Activated gamma-delta T cell (primary cell): ENCODE measurements at places on chromosomes 11 and 22.

DNA sequence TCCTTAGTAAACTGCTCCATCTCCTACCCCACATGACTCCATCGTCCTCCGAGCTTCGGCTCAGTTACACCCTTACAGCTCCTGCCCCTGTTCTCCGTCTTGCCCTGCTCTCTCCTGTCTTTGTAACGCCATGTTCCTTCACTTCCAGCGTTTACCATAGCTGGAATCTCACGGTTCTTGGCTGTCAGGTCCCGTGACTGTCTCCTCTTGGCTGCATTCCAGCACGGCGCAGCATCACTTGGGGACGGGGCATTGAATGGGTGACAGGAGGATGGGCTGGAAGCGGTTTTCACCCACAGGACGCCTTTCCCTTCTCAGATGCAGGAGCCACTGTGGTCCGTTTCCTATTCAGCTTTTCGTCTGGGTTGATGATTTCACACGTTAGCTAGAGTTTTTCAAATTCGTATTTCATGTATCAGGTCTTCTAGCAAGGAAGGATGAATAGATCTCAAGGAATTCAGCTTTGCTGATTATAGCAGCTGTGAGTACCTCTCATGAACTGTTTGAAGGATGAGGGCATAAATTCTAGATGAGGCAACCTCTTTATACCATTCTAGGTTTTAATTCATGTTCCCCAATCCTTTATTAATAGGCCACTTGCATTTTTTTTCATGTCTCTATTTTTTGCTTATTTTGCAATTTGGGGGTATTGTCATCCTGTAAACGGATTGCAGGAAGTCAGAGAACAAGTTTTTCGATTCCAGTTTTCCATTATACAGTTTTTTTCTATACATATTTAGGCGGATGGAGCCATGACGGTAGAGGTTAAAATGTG is 29.1 kb downstream of the ZBED4 start:
- DNase-seq = no peak

DNA sequence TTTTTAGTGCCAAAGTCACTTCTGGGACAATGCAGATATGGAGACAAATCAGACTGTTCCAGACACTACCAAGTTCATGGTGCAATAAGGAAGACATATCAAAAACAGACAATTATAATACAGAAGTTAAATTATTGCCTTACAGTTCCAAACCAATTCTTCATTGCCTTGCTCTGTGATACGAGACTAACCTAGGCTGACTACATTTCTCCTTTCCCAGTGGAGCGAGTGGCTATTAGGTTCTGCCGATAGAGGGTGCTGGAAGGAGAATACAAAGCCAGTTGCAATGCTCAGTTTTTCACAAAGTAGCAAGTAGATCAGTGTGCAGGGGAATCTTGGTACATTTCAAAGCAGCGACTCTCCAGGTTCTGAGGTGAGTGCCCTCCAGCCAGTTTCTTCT is 67.8 kb downstream of the FAM168A start:
- no peak for DNase-seq

DNA sequence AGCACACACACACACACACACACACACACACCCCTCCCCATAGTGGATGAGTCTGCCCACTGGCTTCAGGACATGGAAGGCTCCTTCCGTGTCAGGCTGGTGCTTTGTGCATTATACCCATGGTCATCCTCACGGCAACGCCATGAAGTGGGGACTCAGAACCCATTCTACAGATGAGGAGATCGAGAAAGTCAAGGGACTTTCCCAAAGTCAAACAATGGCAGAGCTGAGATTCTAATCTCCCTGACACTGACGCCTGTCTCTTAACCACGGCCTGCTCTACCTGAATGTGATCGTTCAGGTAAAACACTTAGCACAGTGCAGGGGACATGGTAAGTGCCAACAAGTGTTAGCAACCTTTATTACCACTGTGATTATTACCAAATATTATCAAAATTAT is 4.3 kb upstream of the MN1 start:
- DNase-seq = no peak

- DNase-seq = no peak
Measured at GRCh38 chr22:31439808-31440207, 40.4 kb downstream of the DRG1 start.

DNA sequence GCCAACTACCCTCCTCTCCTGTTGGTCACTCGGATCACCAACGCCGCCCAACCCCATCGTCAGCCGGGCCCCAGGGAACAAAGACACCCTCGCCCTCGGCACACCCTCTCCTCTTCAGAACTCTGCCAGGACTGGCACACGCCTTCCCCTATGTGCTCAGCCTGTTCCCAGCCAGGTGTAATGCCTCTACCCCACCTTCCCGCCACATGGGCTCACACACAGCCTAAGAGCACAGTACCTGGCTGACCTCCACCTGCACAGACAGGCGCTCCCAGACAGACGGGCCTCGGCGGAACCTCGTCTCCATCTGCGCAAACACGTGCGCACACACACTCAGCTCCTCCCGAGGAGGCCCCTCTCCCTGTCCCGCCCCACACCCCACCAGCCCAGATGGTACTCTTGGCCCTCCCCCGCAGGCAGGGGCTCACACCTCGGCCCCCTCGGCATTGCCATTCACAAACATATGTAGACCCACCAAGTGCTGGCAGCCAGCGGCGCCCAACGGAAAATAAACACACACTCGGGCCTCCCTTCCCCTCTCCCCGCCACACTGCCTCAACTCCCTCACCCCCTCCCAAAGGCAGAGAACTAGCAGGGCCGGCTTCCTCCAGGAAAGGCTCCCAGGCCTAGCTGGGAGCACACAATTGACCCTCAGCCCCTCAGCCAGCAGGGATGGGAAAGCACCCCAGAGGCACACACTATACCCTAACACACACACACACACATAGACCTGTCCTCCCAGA is 8.5 kb downstream of the ELFN2 start:
- no peak for DNase-seq

GRCh38 chr11:74532501-74533246 is 39.1 kb upstream of the LIPT2 start:
- no peak for DNase-seq

DNA sequence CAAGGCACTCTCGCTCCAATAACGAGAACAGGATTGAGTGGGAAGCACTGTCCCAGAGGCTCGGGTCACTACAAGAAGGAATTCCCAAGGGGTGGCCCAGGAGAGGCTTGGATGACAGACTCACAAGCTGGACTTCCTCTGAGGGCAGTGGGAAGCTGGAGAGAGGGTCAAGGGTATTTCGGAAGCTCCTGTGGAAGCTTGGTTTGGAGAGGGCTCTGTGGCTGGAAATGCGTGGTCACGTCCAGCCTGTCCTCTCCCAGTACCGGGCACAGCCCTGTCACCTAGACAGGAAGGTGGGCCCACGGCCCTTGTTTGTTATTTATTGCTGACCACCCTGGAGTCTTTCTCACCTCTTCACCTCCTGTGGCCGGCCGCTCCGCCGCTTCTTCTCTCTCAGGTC is 5.3 kb downstream of the SYNGR1 start:
- DNase-seq = no peak

GRCh38 chr11:795634-796564 is 2.2 kb downstream of the SLC25A22 start:
- peak; percentile 59 for DNase-seq

DNA sequence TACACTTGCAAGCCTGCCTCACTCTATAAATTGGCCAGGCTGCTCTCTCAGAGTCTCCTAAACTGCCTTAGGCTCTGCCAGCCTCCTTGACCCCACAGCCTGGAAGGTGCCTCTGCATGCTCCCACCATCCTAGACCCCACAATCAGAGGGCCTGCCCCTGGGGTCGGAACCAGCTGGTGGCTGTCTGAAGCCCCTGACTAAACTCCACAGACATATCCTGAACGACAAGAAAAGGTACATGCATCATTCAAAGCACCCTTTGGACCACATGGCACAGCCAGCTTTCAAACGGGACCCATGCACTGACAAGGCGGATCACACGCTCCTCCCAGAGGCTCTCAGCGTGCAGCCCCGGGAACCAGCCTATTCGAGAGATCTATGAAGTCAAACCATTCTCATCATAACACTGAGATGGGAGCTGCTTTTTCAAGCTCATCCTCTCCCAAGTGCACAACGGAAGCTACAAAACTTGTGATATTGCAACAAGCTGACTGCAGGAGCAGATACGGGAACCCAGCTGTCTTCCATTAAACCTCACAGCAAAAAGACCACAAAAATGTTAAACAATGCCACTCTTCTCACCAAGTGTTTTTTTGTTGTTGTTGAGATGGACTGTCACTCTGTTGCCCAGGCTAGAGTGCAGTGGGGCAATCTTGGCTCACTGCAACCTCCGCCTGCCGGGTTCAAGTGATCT is 8.1 kb downstream of the SHANK2 start:
- DNase-seq = no peak

GRCh38 chr11:65529475-65530156 is 4.7 kb downstream of the SCYL1 start:
- no peak for DNase-seq

- DNase-seq = no peak
Measured at GRCh38 chr11:92929653-92930052, 39.8 kb upstream of the MTNR1B start.

DNA sequence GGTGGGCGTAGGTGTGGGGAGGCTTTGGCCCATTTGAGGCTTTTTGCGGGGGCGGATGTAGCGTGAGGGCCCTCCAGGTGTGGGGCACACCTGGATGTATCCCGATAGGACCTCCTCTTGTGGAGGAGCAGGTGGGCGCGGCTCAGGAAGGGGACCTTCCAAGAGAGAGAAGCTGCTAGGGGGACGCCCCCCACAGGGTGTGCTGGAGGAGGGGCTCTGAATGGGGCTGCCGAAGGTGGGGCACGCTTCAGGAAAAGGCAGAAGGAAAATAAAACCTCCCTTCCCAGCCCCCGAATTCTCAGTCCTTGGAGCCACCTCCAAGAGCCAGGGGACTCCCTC is 621 bp downstream of the SGSM1 start:
- no peak for DNase-seq

DNA sequence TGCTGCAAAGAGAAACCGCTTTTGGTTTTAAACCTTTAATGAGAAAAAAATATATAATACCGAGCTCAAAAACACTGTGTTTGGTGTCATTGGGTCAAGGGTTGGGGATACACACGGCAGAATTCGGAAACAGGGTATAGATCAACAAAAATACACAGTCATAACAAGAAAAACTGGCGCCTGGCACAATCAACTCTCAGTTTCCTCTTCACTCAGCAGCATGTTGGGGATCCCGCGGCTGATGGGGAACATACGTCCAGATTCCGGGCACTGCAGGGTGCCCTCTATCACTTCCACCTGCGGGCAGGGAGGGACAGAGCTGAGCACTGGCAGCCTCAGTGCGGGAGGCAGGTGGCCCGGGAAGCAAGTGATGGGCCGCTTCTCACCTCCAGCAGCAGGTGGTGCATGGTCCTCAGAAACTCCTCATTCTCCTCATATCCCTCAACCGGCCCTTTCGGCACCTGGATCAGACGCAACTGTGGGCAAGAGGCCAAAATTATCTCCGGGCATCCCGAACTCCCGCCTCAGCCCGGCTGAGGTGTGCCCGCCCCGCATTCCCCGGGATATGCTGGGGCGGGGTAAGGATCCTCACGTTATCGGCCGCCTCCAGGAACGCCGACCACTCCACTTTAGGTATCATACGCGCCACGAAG is 561 bp downstream of the TRMT112 start:
- DNase-seq = no peak

DNA sequence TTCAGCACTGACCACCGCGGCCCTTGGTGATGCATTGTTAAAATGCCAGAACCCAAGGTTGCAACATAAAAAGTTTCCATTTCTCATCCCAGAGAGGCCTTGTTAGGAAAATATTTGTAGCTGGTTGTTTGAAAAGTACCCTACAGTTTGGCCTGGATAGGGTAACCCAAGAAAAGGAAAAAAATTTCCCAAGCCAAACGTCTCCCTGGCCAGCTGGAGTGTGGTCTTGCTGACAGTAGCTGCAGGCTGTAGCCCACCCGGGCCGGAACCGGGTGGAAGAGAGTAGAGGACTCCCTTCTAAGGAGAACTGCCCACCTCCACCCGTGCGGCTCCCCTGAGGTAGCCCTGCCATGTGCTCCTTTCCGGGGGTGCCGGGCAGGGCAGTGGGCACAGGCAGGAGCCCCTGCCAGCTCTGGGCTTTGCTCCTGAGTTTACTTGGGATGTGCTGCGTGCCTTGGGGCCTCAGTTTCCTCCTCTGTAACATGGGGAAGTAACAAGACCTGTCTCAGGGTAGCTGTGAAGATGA is 38.5 kb downstream of the IGHMBP2 start:
- no peak for DNase-seq

GRCh38 chr11:83249972-83250593 is 36.1 kb downstream of the CCDC90B start:
- no peak for DNase-seq

DNA sequence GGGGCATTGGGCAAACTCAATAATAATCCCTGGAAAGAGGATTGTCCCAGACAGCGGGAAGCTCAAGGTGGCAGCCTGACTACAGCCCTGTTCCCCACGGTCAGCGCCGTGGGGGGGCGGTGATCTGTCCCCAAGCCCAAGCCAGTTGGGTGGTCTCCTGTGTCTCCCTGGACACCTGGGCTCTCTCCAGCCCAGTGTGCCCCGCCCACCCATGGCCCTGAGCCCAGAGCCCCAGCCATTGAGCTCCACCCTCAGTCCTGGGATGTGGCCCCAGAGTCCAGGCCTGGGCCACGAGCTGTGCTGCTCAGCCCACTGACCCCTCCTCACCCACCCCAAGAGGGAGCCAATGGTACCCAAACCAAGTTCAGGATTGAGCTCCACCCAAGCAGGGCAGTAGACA is 27.9 kb upstream of the PDE2A start:
- no peak for DNase-seq

DNA sequence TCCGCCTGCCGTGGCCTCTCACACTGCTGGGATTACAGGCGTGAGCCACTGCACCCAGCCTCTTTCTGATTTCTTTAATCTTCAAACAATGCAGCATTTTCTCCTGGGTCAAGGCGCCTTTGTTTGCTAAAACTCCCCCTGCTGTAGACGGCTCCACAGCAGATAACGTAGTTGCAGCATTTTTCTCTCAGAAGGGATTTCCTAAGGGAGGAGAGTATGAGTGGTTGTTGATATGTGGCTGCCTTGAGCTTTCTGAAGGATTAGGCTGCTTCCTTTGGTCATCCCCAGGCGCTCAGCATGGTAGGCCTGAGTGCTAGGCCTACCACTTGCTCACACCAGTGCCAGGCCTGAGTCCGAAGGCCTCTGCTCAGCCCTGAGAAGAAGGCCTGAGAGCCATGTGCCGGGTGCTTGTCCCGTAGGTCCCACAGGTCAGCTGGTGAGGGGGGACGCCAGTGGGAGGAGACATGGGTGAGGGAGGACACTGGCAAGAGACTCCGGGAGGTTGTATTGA is 18.1 kb downstream of the SMARCB1 start:
- no peak for DNase-seq

- no peak for DNase-seq
Measured at GRCh38 chr11:36458129-36458915, 51.8 kb downstream of the TRAF6 start.

GRCh38 chr22:45548991-45549761 is 46.5 kb downstream of the FBLN1 start:
- no peak for DNase-seq

DNA sequence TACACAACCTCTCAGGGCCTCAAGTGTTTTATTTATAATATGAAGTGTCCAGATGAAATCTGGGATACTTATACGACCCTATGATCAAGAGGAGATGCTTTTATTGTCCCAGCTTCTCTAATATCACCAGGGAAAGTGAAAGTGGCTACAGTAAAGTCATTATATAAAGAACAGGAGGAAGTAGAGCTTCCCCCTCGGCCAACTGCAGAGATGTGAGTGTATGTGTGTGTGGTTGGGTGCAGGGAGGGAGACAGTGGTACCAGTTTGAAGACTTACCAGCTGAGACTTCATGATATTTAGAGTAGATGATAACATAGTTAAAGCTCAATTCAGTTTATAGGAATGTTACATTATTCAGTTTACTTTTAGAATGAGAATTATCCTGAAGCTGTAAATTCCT is 373.6 kb upstream of the DDI1 start:
- no peak for DNase-seq
